H9 (cell line): ENCODE measurements at places on chromosomes 11 and 22. TPM values are rescaled to one million over a fixed set of nuclear protein-coding genes. Genes with fewer than 3 reads are reported as not detected.

GRCh38 chr11:66951927-66952337 is 6.3 kb downstream of the PC start:
- no peaks in the 10 kb centered on the region; the same call in 1 of the 2 replicates for H3K4me1 ChIP-seq
- DNase-seq: no peak
- no peak overlapping the region for H3K27ac ChIP-seq
- H3K36me3 ChIP-seq: no peaks in the 10 kb centered on the region; the same call in none of the 3 replicates
- H3K27me3 ChIP-seq: no peaks in the 10 kb centered on the region

Gene ZNF202
- 46.5 and 49.2 TPM in 2 replicates for total RNA-seq

GRCh38 chr11:126336671-126337101 is 18.8 kb upstream of the ST3GAL4 start:
- H3K4me3 ChIP-seq: no peak overlapping the region; the same call in 2 of the 3 replicates
- DNase-seq: peak; percentile 65
- H3K27ac ChIP-seq: no peak overlapping the region

Gene ASRGL1
- total RNA-seq: 30.9 and 31.1 TPM in 2 replicates

DNA sequence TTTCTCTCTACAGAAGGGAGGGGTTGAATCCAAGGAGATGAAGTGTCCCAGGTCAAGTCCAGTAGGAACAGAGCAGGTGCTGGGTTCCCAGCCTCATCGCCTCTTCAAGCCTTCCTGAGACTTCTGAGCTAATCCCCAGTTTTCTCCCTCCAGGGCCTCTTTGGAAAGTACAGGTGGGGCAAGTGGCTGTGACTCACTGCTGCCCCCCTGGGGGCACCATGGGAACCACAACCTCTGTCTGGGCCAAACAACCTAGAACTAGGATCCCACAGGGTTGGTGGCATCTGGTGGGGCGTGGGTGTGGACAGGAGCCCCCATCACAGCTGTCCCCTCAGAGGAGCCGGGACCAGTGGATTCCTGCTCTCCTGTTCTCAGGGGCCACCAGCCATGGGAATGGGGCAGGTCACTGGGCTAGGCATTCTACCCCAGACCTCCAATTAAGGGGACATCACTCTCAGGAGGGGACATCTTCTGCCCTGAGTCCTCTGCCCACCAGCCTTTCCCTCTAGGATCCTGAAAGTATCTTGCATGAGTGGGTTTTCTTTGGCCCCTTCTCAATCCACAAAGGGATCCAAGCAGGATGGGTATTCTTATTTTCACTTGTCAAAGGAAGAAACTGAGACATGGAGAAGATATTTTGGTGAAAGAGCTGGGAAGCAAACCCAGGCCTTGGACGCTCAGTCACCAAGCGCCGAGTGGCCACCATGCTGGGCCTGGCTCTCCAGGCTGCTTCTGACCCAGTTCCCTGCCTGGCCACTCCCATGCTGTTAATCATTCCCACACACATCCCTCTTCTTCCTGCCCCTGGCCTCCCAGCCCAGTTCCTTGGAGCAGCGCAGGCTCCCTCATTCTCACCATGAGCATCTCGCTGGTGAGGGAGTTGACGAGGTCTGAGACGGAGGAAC is 23.8 kb downstream of the LRRC10B start:
- no peak overlapping the region for H3K4me3 ChIP-seq
- no peak overlapping the region for H3K27ac ChIP-seq
- H3K4me1 ChIP-seq: no peaks in the 10 kb centered on the region; the same call in 1 of the 2 replicates
- H3K36me3 ChIP-seq: peaks cover 4% of the 10 kb centered on the region; the same call in 1 of the 2 replicates

DNA sequence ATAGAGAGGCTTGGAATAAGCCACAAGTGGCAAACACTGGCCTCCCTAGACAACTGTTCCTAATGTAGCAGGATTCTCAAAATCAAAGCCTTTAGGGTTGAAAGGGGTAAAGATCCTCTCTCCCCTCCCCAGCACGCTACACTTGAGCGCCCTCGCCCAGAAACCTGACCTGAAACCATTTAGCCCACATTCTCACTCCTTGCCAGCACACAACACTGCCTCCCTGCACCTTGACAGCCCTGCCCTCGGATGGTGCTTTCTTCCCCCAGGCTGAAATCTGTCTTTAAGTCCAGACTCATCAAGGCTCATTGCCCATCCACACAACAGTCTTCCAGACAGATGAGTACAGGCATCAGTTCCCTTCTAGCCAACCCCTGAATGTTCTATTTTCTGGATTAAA is 26.5 kb downstream of the CWC15 start:
- no peaks in the 10 kb centered on the region for H3K27me3 ChIP-seq
- no peak for DNase-seq
- no peak overlapping the region for H3K4me3 ChIP-seq
- no peak overlapping the region for H3K27ac ChIP-seq
- H3K36me3 ChIP-seq: no peaks in the 10 kb centered on the region

Gene OR5AK2
- not detected in 2 replicates for total RNA-seq

GRCh38 chr11:48095779-48096470 is 115.6 kb downstream of the PTPRJ start:
- no peak for DNase-seq
- H3K4me1 ChIP-seq: peaks cover 9% of the 10 kb centered on the region; the same call in 1 of the 2 replicates
- no peaks in the 10 kb centered on the region for H3K27me3 ChIP-seq
- no peaks in the 10 kb centered on the region for H3K36me3 ChIP-seq
- no peak overlapping the region for H3K4me3 ChIP-seq

- H3K4me1 ChIP-seq: no peaks in the 10 kb centered on the region
- H3K36me3 ChIP-seq: no peaks in the 10 kb centered on the region
- no peak for DNase-seq
Observed at GRCh38 chr22:22785316-22786065, 102.1 kb upstream of the IGLL5 start.

DNA sequence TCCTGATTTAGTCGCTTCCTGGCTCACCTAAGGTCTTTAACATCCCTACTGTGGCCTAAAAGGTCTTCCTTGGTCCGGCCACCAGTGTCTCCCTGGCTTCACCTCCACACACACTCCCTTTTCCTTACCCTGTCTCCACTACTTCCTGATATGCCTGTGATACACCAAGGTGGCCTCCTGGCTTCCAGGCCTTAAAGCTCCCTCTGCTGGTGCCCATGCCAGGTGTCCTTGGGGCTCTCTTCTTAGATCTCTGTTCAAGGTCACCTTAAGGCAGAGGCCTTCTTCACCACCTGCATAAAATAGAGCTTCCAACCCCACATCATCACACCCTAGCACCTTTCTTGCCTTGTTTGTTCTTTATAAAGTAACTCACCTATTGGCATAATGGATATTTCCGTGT is 787.7 kb downstream of the NTM start:
- H3K36me3 ChIP-seq: no peaks in the 10 kb centered on the region
- H3K27me3 ChIP-seq: no peaks in the 10 kb centered on the region
- H3K27ac ChIP-seq: no peak overlapping the region
- no peak overlapping the region for H3K4me3 ChIP-seq
- peak; percentile 71 for DNase-seq

Gene TMEM132A
- 84.5 and 95.5 TPM in 2 replicates for total RNA-seq

DNA sequence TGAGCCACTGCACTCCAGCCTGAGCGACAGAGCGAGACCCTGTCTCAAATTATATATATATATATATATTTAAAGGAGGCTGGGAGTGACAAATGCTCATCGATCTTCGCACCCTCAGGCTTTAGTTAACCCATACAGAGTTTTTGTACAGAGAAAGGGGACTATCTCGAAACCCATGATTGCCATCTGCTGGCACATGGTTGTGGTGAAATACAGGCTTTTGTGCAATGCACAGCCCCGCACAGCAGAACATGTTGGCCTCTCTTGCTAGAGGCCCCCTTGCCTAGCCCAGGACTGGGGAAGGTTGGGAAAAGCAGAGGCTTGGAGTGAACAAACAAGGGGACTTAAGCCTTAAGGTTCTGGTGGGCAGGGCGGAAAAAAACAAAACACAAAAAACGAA is 3.6 kb downstream of the MYBPC3 start:
- H3K4me1 ChIP-seq: no peaks in the 10 kb centered on the region
- no peak for DNase-seq

DNA sequence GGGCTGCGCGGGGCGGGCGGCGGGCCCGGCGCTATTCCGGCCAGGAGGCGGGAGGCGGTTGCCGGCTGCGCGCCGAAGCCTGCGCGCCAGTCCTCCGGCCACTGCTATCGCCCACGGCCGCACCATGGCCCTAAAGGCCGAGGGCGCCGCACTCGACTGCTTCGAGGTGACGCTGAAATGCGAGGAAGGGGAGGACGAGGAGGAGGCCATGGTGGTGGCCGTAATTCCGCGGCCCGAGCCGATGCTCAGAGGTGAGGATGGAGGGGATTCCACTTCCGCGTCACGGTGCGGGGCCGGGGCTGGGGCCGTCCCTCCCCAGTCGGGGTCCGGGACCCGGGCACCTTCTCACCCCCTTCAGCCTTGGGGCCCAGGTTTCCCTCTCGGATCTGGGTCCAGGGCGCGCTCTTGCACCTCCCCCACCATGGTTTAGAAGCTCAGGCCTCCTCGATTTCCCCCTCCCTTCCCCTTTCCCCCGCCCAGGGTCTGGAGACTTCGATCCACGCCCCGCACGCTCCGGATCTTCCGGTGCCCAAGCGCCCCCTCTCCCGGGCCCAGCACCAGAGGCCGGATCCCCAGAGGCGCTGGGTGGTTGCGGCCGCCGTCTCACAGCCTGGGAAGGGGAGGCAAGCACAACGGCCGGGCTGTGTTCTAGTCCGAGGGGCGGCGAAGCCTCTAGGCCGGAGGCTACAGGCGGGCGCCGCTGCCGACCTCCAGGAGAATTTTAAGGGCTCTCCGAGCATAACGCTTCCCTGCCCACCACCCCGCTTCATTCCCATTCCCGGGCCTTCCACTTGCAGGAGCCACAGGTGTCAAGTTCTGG is 517 bp downstream of the SPINDOC start:
- H3K27ac ChIP-seq: no peak overlapping the region
- peaks cover 3% of the 10 kb centered on the region; the same call in 1 of the 2 replicates for H3K4me1 ChIP-seq
- H3K27me3 ChIP-seq: no peaks in the 10 kb centered on the region
- H3K36me3 ChIP-seq: peaks cover 25% of the 10 kb centered on the region; the same call in 2 of the 3 replicates
- no peak for DNase-seq
- peak overlapping the region; percentile 86 for H3K4me3 ChIP-seq

GRCh38 chr11:122513328-122513727 is 142.2 kb upstream of the UBASH3B start:
- H3K36me3 ChIP-seq: no peaks in the 10 kb centered on the region
- no peaks in the 10 kb centered on the region for H3K27me3 ChIP-seq
- no peak for DNase-seq
- no peak overlapping the region for H3K4me3 ChIP-seq
- no peaks in the 10 kb centered on the region for H3K4me1 ChIP-seq

- no peak for DNase-seq
- no peak overlapping the region for H3K4me3 ChIP-seq
- no peak overlapping the region for H3K27ac ChIP-seq
Observed at GRCh38 chr11:106132582-106133354, 55.3 kb downstream of the AASDHPPT start.

DNA sequence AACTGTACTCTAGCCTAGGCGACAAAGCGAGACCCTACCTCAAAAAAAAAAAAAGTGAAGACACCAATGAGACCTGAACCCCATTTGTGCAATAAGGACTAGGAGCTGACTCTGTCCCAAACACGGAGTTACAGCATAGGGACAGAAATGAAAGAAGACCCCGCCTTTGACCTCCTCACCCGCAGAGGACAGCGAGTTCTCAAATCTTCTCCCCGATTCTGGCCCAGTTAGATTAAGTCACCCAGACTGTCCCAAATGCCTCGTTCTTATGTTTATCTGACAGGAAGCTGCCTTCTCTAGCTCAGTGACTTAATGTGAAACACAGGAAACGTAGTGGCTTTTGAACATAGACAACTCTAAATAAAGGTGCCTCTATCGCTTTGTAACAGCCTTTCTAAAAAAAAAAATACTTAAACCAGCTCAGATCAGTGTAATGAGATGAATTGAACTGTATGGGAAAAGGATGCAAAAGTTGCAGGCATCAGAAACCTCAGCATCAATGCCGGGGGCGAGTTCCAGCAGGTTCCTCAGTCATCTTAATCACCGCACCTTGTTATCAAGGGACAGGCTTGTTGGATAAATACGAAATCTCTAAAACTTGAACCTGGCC is 10.6 kb downstream of the MYH9 start:
- DNase-seq: no peak
- H3K27ac ChIP-seq: no peak overlapping the region
- H3K4me3 ChIP-seq: no peak overlapping the region
- peaks cover 28% of the 10 kb centered on the region for H3K36me3 ChIP-seq

- H3K4me3 ChIP-seq: no peak overlapping the region
- no peak for DNase-seq
- H3K36me3 ChIP-seq: no peaks in the 10 kb centered on the region
- H3K4me1 ChIP-seq: no peaks in the 10 kb centered on the region
Observed at GRCh38 chr22:47008208-47008885, 245.9 kb downstream of the TBC1D22A start.

Gene CTSF
- 0.48 and 0.98 TPM in 2 replicates for total RNA-seq

- H3K36me3 ChIP-seq: no peaks in the 10 kb centered on the region; the same call in 2 of the 3 replicates
- H3K4me3 ChIP-seq: no peak overlapping the region
- H3K27me3 ChIP-seq: no peaks in the 10 kb centered on the region; the same call in 1 of the 2 replicates
- H3K27ac ChIP-seq: no peak overlapping the region
- no peaks in the 10 kb centered on the region; the same call in 1 of the 2 replicates for H3K4me1 ChIP-seq
Observed at GRCh38 chr22:48254311-48254873, 1491.9 kb downstream of the TBC1D22A start.

GRCh38 chr11:122186439-122187080 is 70.5 kb upstream of the BLID start:
- H3K4me3 ChIP-seq: no peak overlapping the region
- DNase-seq: no peak
- no peaks in the 10 kb centered on the region for H3K36me3 ChIP-seq
- no peak overlapping the region for H3K27ac ChIP-seq

DNA sequence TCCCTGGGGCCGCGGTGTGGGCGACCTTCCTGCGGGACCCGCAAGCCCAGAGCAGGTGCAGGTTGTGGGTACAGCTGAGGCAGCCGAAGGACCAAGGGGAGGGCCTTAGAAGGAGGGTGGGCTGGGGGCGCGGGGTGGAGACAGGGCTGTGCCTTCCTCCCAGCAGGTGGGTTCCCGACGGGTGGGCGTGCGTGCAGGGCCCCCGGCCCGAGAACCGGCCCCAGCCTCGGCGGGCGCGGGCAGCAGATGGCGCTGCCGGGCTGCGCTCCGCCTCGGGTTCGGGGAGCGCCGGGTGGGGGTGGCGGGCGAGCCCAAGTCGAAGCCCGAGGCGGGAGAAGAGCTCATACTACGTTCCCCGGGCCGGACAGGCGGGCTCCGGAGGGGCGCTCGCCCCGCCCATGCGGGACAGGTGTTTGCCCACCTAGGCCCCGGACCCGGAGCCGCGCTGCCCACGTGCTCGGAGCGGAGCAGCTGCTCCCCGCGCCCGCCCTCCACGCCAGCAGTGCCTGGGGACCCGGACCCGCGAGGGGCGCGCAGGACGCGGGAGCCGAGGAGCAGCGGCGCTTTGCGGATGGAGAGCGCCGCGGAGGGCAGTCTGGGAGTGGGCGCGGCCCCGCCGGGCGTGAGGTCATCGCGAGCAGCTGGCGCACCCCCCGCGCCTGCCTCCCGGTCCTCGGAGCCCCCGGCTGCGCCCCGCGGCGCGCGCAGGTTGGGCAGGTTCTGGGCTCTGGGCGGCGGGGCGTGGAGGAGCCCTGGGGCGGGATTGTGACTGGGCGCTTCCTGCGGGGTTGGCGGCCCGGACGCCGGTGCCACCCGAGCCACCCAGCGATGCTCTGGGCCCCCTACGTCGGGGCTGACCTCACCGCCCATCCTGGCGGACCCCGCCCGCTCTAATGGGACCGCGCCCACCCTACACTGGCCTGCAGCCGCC is 25.3 kb downstream of the DUSP8 start:
- no peaks in the 10 kb centered on the region for H3K36me3 ChIP-seq
- H3K4me3 ChIP-seq: peak overlapping the region; percentile 50
- H3K4me1 ChIP-seq: no peaks in the 10 kb centered on the region
- H3K27me3 ChIP-seq: peaks cover 8% of the 10 kb centered on the region; the same call in 1 of the 2 replicates

Gene KRTAP5-11
- total RNA-seq: not detected in 2 replicates

- H3K4me1 ChIP-seq: no peaks in the 10 kb centered on the region
- H3K27ac ChIP-seq: no peak overlapping the region
- H3K36me3 ChIP-seq: no peaks in the 10 kb centered on the region
- peaks cover 17% of the 10 kb centered on the region; the same call in 1 of the 2 replicates for H3K27me3 ChIP-seq
- no peak for DNase-seq
- H3K4me3 ChIP-seq: no peak overlapping the region
Observed at GRCh38 chr11:130165601-130166456, 6.2 kb downstream of the ST14 start.
